ENCODE measurements at places on chromosomes 1 and 21. TPM values are rescaled to one million over a fixed set of nuclear protein-coding genes. Genes with fewer than 3 reads are reported as not detected.

DNA sequence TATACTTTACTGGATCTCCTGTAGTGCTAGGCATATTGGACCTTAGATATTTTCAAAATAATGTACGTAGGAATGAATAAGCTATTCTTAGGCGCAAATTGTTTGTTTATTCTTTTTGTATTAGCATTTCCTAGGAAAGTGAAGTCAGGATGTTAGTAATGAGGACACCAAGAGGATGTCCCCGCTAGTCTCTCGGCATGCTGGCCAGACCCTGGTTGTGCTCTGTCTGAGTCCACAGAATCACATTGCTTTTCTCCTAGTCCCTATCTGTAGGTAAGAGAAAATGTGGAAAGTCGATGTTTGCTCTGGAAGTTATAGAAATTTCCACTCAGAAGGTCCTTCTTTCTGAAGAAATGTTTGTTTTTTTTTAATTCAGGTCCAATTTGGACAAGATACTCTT is 31.1 kb downstream of the DNM3 start:
- no peak for DNase-seq

GRCh38 chr1:37811027-37811655 is 3.1 kb upstream of the YRDC start:
- DNase-seq = no peak

GRCh38 chr1:171884475-171884874 is 43.2 kb downstream of the DNM3 start:
- no peak for DNase-seq

GRCh38 chr1:2547210-2548067 is 8.7 kb upstream of the TNFRSF14 start:
- no peak for DNase-seq

DNA sequence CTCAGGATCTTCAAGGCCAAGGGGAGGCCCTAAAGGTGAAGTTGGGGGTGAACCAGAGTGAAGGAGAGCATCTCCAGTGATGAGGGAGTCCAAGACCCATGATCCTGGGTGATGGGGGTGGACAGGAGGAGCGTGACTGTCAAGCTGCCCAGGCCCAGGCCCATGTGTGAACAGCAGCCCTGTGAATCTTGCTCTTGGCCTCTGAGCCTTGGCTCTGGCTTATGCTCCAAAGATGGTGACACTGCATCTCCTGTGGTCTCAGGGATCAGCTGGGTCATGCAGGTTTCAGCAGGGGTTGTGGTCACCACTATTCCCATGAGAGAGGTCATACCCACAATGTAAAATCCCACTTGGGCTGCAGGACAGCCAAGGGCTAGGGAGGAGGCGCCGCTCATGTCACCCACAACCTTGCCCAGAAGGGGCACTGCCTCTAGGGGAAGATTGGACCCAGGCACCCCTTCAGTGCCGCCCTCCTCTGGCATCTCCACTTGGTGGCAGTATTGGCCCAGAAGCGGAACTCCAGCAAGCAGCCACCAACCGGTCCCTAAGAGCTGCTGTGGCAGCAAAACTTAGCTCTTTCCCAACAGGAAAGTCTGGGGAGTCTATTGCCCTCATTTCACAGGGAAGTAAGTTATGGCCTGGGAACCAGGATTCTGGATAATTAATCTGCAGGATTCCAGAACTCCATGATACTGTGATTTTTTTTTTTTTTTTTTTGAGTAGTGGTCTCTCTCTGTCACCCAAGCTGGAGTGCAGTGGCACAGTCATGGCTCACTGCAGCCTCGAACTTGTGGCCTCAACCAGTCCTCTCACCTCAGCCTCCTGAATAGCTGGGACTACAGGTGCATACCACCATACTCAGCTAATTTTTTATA is 7.5 kb upstream of the WNT3A start:
- DNase-seq = no peak

GRCh38 chr1:185291652-185292051 is 25.4 kb downstream of the IVNS1ABP start:
- DNase-seq = no peak

DNA sequence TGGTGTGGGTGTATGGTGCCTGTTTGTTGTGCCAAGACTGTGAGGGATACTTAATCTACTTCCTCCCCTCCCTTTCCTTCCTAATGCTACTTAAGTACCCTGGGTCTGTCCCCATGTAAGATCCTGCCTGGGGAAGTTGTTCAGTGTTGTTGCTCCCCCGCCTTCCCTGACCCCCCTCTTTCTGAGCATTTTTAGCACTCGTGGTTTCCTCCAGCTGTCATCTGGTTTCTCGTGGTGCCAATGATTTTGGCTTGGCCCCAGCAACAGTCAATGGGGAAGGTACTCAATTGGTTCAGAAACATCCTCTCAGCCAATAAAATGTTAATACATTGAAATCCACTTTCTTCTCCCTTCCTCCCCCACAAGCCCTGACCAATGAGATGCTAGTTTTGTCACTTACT is 8.0 kb upstream of the B4GALT3 start:
- no peak for DNase-seq

DNA sequence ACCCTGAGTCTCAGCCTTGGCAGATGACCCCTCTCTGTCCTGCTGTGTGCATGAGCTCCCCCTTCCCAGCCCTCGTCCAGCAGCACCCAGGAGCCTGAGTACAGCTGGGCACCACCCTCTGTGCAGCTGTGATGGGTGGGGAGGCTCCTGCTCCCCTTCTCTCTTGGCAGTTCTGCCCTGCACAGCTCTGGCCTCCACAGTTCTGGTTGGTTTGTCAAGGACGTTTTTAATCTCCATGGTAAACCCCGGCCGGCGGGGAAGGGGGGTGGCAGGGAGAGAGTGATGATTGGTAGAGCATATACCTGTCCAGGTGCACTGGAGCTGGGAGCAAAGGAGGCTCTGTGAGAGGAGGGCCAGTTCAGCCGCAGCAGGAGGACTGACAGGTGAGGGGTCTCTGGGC is at the start of gene CLCNKA:
CLCNKA (plus strand) TSS at position 356 of the 400 bp plus-strand sequence. CDS start 584 bp downstream, outside the sequence.
- DNase-seq = no peak

DNA sequence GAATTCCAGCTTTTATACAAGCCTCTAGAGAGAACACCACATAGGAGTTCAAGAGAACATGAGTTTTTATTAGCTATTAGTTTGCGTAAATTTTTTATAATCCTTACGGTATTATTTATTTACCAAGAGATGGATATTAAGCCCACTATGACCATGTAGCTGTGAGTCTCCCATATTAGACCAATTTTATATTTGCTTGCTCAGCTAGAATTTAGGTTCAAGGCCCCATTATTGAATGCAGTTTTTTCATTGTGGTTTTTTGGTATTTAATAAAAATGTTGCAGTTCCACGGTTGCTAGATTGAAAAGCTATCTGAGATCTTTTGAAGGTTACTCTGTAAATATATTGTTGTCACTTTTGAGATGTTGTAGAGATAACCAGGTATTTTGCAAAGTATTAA is 2.9 kb downstream of the PPP1R8 start:
- no peak for DNase-seq

DNA sequence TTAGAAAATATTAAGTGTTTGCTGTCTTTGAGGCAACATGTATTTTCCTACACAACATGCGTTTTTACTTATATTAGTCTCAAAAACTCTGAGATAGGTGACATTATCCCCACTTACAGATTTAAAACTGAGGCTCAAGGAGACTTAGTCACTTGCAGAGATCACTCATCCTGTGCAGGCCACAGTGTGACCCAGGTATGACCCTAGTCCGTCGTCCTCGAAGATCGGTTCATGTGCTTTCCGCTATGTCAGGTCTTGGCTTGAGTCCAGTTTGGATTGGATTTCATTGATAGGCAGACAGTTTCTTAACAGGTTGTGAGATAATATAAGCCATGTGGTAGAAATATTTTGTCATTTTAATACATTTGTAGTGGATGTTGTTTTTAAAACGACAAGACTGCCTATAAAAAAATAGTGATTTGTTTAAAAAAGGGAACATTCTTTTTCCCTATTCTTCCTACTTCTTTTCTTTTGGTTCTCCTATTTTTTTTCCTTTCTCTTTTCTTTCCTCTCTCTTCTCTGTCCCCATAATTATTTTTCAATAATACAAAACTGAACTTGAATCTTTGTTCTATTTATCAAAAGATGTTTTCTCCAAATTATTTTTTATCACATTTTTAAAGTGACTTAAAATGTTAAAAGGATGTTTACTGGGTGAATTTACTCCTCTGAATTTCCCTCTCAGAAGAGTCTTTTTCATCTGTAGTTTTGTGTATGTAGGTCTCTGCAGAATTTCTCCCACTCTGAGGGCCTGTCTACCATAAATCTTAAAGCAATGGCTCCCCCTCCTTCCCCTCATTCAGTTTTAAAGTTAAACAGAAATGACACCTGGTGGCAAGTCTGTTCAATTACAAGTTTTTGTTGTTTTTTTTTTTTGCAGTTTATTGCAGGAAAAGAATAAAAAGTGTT is 81.8 kb downstream of the PHTF1 start:
- peak; percentile 42 for DNase-seq

GRCh38 chr1:161738627-161739287 is 10.8 kb upstream of the DUSP12 start:
- no peak for DNase-seq

- DNase-seq = no peak
Observed at GRCh38 chr21:39804240-39804639, 59.3 kb downstream of the IGSF5 start.

- no peak for DNase-seq
Observed at GRCh38 chr1:248375446-248375845, at the start of gene OR2T6. OR2T6 (plus strand) TSS chr1:248375746; CDS start chr1:248387609, 11,863 bp downstream.

GRCh38 chr1:208231881-208232661 is 12.1 kb downstream of the PLXNA2 start:
- DNase-seq = no peak

DNA sequence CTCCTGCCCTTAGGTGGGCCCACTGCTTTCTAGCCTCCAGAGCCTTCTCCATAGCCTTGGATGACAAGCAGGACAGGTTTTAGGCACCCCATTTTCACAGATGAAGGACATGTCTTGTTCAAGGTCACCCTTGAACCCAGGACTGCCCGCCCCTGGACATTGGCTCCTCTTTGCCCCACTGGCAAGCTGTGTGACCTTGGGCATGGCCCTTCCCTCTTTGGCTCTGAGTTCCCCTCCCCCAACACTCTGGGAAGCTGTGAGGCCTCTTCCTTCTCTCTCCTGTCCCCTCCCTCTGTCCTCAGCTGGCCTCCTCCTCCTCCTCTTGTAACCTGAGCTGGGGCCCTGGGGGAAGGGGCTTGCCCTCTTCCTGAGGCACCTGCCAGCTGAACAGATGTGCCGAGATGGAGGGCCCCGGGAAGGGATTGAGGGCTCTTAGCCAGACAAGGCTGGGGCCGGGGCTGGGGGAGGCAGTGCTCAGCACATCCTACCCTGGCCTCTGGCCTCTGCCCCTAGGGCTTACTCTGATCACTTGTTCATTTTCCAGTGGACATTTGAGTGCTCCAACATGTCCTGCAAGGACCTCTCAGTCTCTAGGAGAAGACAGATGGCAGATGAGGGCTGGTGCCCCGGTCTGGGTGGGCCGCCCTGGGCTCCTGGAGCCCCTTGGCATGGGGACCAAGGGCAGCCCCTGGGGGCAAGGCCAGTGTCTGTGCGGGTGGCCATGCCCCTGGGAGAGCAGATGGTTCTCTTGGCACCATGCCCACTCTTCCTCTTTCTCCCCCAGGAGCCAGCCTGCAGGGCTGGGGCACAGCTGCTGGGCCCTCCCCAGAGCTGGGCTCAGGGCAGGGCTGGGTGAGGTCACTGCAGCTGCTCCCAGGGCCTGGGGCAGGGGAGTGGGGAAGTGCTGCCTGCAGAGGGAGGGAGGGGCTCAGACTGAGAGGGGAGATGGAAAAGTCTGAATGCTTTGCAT is 10.7 kb downstream of the FOXO6 start:
- no peak for DNase-seq

DNA sequence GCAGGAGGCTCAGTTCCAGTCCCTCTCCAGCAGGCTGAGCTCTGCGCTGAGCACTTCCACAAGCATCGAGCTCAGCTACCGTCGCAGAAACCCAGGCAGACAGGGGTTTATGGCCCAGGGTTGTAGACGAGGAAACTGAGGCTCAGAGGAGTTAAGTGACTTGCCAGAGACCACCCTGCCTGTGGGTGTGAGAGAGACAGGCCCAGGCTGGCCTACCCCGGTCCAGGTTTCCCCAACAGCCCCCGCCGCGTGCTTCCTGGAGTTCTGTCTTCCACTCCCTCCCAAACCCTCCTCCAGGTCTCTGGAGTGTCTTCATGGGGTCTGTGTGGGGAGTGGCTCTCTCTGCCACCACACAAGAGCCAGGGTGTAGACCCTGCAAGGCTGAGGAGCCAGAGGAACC is 615.9 kb downstream of the PTPRU start:
- no peak for DNase-seq

GRCh38 chr21:31923756-31924155 is 50.9 kb downstream of the HUNK start:
- no peak for DNase-seq

- DNase-seq = no peak
Observed at GRCh38 chr1:226002667-226003501, 3.7 kb upstream of the SDE2 start.

DNA sequence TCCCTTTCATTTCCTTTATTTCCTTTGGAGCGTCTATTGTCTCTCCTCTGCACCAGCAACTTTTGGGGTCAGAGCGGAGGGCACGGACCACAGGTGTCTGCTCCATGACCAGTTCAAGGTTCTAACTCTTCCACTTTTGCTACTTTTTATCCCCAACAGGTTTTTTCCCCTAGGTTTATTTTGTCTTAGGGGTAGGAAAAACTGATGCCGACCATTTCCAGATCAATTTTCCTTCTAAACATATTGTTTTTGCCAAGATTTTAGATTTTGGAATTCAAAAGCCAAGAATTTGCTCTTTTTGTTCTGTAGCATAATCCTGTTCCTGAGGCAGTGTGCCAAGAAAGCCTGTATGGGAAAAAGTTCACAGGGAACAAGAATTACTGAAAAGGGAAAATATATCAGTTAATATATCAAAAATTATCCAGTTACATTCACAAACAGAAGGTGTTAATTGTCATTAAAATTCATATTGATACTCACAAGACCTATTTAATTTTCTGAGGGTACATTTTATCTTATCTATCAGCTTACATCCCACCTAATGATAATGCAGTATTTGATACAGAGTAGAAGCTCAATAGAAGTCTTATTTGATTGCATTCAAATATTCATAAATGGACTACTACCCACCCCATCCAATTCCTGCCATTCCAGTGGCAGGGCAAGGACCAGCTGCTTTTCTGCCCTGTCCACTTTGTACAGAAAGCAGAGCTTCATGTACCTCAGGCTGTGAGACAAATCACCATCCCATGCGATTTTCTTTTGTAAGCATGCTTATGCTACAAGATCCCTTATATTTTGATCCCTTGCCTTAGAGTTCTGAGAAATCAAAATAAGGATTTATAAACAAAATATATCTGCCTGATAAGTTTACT is 31.2 kb downstream of the TSEN15 start:
- no peak for DNase-seq

Gene GPR157
- polyA plus RNA-seq = 2.7 TPM

Gene KCNAB2
- 13.0 TPM for polyA plus RNA-seq

Gene MXRA8
- polyA plus RNA-seq = 159 TPM

Gene PGBD5
- polyA plus RNA-seq = 0.52 TPM

Gene DUSP10
- polyA plus RNA-seq = 5.5 TPM

Gene ATP1A4
- 6.2 TPM for polyA plus RNA-seq

Gene RNF223
- polyA plus RNA-seq = 0.73 TPM

Gene SPRR5
- not detected for polyA plus RNA-seq

Gene TTC34
- polyA plus RNA-seq = 0.16 TPM

Gene RNU1-4
- polyA plus RNA-seq = not detected

Gene SLC9A1
- polyA plus RNA-seq = 18.3 TPM

All from urinary bladder (tissue), 4 donors.